ENCODE measurements at places on chromosomes 1 and 21.

DNA sequence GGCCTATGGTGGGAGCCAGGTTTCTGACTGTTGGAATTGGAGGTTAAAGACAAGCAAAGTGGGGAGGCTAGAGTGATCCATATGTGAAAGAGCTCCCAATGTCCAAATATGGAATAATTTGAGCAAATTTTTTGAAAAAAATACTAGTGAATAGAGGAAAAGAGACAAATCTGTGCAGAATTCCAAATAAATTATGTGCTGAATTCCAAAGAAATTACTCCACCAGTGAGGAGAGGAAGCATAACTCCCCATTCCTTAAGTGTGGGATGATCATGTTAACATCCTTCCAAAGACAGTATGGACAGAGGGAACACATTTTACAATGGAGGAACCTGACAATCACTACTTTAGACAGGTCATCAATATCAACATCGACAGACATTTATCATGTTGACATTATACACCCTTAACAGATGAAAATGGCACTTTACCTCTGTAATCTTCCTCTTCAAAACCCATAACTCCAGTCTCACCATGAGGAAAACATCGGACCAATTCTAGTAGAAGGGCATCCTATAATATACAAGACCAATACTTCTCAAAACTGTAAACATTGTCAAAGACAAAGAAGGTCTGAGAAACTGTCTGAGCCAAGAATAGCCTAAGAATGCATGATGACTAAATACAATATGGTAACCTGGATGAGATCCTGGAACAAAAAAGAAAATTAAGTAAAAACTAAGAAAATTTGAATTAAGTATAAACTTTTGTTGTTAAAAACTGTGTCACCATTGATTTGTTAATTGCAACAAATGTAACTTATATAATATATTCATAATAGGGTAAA, 71.5 kb upstream of the RGS4 start:
- no peak for DNase-seq

- DNase-seq = no peak
Measured at GRCh38 chr1:201685485-201685884, 143.5 kb upstream of the IPO9 start.

DNA sequence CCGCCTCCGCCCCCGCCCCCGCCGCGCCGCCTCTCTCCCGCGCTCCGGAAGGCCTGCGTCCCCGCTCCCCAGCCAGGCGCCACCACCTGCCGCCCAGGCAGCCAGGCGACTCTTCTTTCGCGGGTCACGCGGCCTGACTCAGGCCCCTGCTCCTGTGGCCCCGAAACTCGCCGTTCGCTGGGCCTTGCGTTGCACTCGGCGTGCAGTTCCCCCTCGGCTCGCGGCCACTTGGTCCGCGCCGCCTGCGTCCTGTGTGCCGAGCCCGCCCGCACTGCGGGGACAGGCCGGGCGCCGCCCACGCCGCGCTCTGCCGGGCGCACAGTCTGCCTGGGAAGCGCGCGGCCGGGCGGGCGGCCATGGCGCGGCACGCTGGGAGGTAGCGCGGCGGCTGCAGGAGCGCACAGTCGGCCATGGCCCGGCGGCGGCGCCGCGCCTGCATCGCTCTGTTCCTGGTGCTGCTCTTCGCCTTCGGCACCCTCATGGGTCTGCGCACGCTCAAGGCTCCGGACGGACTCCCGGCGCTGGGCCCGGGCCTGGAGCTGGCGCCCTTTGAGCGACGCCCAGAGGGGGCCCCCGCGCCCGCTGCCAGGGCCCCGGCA, at the start of gene MANEAL:
MANEAL (plus strand) TSS at position 75 of the 599 bp plus-strand sequence; CDS start at position 411, 336 bp downstream.
- DNase-seq = no peak

DNA sequence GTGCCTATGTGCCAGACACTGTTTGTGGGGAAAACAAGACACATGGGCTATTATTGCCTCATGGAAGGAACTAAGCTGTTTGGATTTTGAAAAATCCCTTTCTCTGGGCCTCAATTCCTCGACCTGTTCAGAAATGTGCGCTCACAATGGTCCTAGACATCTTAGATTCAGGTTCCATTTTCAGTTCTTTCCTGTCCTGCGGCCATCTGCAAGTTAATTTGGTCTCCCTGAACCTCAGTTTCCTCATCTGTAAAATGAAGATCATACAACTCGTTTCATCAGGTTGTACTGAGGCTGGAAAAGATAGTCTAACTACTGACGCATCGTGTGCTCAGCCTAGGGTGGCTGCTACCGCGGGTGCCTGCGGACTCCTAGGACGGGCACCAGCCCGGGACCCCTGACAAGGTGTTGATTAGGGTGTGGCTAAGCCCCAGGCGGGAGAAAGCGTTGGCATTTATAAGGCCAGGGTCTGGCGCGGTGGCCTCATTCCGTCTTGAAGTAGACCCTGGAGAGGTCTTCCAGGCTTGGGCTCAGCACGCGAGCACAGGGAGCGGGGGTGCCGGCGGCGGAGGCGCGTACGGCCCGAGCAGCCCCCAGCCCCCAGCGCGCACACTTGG, 493 bp upstream of the ELOA start:
- DNase-seq = no peak

DNA sequence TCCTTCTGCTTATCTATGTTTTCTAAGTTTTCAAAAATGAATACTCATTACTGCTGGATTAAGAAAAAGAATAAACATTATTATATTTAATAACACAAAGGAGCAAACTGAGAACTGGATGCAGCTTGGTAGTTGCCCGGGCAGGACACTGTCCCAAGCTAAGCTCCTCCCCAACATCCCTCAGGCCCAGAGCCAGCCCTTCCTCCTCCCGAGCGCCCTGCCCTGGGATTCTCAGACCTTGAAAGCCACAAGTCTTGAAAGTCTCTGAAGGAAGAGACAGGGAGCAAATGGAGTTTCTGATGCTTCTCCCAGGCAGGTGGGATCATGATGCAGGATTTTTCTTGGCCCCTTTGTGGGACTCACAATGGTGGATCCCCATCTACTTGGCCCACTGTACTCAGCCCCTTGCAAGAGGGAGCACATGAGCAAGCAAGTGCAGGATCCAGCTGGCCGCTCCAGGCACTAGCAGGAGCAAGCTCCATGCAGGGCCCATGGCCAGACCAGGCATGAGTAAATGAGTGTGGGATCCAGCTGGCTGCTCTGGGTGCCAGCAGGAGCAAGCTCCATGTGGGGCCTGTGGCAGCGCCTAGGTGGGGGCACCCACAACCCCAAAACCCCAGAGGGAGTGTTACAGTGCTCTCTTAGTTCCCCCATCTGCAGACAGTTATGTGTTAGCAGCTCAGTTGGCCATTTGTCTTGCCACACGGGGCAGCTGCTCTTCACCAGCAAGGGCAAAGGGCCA, 32.1 kb upstream of the RAB4A start:
- no peak for DNase-seq

DNA sequence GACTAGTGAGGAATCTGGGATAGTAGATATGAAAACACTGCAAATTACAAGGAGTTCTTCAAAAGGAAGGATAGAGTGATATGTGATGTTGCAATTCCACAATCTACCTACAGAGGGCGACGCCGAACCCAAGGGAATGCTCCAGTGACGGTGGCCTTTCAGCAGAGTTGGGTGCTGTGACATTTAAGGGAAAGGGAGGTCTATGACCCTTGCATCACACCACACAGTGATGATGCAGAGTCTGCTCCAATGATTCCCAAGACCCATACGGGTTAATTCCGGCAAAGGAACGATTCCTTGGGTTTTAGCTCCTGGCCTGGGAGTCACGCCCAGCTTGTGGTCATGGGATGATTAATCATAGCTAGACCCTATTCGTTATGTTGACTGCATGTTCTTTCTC, 123.0 kb upstream of the IGSF21 start:
- no peak for DNase-seq

GRCh38 chr1:26666855-26667254, 29.0 kb upstream of the ARID1A start:
- DNase-seq = no peak

DNA sequence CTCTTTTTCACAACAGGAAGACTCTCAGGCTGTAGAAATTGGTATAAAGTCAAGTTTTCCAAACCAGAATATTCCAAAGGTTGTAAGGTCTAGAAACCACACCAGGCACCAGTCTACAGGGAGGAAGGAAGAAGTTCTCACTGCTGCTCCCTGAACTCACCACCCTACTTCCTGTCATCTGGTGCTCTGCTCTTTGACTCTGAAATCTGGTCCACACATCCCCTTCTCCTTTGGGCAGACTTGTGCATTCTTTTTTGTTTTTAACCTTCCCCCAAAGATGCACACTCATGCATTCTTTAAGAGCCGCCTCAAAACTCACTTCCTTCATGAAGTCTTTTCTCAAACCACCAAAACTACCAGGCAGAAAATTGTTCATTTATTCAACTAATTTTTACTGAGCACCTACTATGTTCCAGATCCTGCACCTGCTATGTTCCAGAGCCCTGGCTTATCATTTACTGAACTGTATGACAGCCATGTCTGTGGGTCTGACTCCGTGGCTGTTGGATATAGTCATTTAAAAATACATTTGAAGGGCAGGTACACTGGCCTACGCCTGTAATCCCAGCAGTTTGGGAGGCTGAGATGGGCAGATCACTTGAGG, 30.1 kb upstream of the EPS15 start:
- no peak for DNase-seq

DNA sequence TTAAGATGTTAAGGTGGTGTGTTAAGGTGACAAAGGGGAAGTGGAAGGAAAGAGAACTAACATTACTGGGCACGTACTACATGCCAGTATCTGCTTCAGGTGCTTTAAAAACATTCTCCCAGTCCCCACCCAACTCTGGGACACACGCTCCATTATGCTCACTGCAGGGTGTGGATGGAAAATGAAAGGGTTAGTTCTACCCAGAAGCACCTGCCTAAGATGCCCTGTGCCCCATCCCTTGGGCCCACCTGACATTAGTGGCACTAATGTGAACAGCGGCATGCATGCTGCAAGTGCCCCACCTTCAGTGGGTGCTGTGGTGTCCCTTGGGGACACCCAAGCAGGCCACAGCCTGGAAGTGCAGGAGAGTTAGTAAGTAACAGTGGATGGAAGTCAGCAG, 82.9 kb upstream of the CXADR start:
- DNase-seq = no peak

DNA sequence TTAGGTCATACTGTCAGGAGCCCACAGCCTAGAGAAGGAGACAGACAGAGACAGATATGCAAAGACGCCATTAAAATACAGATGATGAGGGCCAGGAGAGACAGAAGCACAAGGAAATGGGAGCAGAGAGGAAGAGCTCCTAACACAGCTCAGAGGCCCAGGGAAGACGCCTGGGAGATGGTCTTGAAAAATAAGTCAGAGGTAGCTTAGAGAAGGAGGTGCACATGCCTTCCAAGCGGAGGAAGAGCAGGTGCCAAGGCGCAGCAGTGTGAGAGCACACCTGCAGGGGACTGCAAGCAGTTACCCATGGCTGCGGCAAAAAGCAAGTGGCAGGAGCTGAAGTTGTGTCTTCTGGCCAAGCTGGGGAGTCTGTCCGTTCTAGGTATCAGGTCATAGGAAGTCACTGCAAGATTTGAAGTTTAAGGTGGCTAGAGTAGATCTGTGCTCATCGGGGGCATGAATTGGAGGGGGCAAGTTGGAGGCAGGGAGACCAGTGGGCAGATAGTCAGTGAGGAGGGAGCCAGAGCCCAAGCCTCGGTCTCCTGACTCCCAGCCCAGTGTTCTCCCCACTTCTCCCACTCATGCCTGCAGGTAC, 1.3 kb upstream of the TRABD2B start:
- DNase-seq = no peak

- DNase-seq = no peak
Measured at GRCh38 chr1:221117133-221117532, 237.9 kb downstream of the HLX start.

DNA sequence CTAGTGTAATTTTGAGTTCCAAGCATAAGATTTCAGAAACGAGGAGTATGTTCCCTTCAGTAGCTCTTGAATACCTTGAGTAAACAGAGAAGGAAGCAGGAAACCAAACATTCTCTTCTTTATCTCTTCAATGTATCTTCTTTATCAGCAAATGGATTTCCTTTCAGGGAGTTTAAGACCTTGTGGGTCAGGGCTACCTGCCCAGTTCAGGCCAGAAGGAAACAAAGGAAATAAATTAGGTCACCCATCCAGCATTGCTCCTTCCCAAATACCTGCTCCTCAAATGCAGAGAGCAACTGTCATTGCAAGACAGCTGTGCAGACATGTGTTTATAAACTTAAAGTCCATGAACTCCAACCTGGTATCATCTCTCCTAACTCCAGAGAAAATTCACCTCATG, 130.1 kb upstream of the SOD1 start:
- no peak for DNase-seq

DNA sequence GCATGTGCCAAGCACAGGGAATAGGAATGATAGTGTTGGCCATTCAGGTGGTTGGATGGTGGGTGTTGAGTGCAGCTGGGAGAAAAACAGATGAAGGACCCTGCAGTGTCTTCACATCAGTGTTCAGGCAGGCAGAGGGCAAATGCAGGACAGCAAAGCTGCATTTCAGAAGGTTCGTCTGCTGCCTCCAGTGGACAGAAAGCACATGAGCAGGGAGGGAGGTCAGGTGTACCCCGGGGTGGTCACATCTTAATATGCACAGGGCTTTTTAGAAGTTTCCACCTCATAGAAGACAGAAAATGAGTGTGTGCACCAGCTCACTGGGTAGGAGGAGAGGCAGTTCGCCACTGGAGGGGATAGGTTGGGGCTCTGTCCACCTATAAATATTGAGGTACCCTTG, 184.9 kb downstream of the SLC35F3 start:
- DNase-seq = no peak

DNA sequence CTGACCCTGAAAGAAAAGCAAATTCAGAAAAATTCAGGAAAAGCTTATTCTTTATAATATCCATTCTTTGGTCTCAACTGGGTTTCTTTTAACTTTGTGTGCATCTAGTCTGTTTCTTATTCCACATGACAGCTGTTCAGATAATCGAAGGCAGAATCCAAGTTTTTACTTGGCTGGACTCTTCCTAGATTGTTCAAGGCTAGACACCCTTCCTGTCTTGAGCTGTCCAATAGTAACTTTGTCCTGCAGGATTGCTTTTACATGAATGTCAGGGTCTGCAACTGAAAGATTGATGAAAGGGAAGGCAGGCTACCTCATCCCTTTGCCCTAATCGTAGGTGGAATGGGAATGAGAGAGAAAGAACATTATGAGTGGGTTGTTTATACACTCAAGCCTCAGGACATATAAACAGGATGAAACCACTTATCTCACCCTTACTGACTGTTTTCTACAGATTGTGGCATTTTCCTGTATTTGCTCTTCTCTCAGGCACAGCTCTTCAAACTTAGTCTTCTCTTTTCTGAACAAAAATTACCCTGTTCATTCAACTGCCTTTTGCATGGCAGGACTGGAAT, 76.9 kb downstream of the LEPR start:
- DNase-seq = no peak

DNA sequence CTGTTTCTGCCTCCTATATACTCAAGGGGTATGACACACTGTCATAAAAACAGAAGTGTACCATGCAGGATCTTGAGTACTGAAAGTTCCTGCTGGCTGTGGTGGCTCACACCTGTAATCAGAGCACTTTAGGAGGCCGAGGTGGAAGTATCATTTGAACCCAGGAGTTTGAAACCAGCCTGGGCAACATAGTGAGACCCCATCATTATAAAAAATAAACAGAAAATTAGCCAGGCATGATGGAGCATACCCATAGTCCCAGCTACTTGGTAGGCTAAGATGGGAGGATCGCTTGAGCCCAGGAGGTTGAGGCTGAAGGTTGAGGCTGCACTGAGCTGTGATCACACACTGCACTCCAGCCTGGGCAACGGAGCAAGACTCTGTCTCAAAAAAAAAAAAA, 20.1 kb downstream of the ERI3 start:
- DNase-seq = no peak

- DNase-seq = no peak
Measured at GRCh38 chr1:36384542-36385409, 948 bp downstream of the STK40 start.
